ENCODE measurements at places on chromosomes 4 and X. TPM values are rescaled to one million over a fixed set of nuclear protein-coding genes. Genes with fewer than 3 reads are reported as not detected.
A peak's percentile ranks its signal among the peaks of the same experiment; 100 is the strongest.

GRCh38 chr4:4321951-4322688 is 32.1 kb downstream of the ZBTB49 start:
- peak; percentile 32 for DNase-seq

GRCh38 chr4:24476282-24476681 is 108.1 kb downstream of the DHX15 start:
- no peak for DNase-seq

The NHS gene
- total RNA-seq, result 28.2 TPM

- DNase-seq, result no peak
Observed at GRCh38 chr4:13641084-13641483, 13.6 kb upstream of the BOD1L1 start.

The ZNF732 gene
- total RNA-seq, result 0.45 TPM

The MTCP1 gene
- 19.6 TPM for total RNA-seq

DNA sequence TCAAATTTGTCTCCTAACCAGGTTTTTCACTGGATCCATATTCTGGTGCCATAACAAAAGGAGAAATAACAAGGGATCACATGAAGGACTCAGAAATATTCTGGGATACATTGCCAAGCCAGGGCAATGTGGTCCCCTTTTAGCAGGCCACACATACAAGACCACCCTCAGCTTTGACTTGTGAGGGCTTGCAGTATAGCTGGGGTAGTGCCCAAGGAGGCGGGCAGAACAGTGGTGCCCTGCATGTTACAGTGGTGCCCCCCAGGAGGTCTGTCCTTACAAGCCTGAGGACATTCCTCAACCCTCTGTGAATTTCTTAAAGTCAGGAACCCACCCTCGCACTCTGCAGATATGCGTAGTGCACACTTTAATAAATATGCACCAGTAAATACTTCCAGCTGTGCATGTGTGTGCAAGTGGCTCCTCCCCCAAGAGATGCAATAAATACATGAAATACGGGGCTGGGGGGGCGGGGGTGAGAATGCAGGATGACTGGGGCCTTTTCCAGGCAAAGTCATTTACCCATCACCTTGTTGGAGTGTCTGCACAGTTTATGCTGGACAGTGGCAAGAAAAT is 34.4 kb upstream of the TBL1X start:
- DNase-seq, result no peak

The DCAF8L2 gene
- total RNA-seq, result not detected

The IQCM gene
- total RNA-seq, result not detected

DNA sequence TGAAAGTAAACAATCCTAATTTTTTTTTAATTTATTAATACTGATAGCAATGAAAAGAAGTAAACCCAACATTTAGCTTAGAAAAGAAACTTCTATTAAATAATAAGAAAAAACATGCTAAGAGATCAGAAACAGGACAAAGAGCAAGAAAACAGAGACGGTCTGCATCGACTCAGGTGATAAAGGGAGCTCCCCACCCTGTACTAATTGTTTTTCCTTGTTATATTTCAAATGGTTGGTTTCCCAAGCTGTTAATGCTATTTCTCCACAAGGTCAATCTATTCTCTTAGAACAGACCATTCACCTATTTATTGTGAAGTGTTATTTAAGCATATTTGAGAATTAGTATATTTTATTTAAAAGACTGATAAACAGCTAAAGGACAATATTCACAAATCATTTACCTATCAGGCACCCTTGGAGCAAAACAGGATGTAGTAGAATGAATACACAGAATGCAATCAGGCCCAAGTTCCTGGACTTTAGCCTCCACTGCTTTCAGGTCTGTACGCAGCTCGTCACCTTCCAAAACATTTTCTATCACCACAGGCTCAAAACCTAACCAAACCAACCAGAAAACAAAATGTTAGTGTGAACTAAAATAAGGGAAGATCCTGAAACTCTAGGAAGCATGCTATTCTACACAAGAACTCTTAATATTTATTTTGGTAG is 5.5 kb downstream of the SEPSECS start:
- DNase-seq, result no peak

The CFAP47 gene
- total RNA-seq, result not detected

DNA sequence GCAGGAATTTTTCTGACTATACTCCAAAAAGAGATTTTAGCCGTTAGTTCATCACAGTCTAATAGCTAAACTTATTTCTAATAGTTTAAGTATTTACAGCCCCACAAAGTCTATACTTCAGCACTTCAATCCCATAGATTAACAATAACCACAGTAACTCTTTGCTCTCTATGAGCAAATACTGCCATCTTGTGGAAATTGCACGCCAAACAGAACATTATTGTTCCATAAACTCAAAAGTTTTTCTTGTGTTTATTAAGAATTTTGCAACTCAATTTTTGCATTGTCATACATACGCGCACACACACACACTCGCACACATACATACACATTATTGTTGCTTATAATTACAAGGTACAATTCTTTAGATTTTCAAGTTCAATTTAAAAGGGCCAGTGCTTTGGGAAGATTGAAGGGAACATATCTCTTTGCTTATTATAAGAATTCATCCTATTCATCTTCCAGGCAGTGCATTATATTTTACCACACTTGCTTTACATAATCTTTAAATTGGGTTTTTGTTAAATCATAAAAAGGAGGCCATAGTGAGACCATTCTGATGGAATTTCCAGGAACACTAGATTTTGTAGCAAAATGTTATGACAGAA is 63.8 kb upstream of the ATOH1 start:
- no peak for DNase-seq

DNA sequence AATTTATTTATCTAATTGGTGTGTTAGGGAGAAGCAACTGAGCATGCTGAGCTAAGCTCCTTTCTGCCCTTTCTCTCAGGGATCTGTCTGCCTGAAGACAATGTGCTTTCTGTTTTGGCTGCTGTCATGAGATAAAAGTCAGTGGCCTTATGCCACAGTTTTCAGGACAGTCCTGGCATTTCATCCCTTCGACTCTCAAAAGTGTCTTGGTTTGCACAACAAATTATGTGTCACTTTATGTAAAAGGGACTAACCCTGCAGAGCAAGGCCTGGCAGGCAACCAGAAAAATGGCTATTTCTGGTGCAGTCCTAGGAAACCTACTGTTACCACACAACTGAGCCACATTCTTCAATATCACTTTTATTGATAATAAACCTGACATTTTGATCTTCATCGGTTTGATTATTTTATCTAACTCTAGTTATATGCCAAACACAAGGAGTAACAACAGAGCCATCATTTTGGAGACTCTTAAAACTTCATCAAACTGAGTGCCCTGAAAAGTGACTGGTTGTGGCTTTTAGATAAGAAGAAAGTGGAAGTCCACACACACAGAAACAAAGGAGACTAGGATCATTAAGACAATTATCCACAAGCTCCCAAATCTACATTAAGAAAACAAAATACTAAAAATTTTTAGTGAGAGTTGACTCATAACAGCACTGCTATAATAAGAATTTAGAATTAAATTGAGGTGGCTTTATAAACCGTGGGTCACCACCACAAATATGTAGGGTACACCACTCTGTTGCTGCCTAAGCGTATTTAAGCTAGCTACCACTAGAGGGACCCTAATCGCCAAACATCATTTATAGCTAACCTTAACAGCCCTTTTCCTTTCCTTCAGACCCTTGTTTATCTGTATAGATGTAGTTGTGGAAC is 95.9 kb upstream of the PTPN13 start:
- peak; percentile 42 for DNase-seq

The PDGFC gene
- total RNA-seq, result 51.5 TPM

GRCh38 chr4:182644683-182645050 is 272.5 kb downstream of the DCTD start:
- DNase-seq, result no peak

DNA sequence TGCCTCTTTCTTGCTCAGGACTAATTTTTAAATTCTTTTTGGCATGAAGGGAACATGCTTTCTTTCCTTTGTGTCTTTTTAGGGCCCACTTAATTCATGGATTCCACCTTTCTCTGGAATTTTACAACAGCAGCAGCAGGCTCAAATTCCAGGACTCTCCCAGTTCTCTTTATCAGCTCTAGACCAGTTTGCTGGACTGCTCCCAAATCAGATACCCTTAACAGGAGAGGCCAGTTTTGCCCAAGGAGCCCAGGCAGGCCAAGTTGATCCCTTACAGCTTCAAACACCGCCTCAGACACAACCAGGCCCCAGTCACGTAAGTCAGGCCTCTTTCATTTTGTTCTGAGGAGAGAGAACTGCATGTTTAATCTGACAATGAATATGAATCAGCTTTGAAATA is 2.3 kb downstream of the ODAM start:
- no peak for DNase-seq

DNA sequence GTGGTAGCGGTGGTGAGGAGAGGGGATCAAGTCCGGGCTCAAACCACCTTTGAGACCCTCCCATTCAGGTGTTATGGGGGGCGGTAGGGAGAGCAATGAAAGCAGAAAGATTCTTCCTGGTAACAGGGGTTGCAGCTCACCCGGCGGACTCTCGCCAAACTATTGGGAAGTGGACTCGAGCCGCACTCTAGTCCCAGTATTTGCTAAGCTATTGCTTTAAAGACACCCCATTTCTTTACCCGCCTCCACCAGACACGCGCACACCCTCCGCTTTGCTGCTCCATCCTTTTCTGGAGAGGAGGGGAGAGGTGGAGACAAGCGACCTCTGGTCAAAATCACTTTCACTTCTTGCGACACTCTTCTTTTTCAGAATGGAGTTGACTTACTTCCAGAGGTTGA is 625 bp upstream of the GABRA4 start:
- no peak for DNase-seq

DNA sequence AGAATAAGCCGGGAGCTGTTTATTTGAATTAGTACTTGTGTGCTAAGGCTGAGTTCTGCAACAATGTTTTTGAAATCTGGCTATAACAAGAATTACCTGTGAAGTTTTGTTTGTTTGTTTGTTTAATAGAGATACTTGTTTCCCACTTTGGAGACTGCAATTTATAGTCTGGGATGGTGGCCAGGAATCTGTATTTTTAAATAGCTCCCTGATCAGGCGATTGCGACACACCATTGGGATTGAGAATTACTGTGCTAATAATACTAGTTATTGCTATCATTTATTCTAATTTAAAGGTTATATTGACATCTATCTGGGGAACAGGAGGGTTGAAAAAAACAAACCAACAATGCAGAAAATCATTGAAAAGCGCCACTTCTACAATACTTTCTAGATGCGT is 951.6 kb upstream of the TENM3 start:
- no peak for DNase-seq

- no peak for DNase-seq
Observed at GRCh38 chr4:75786938-75787337, 62.6 kb downstream of the USO1 start.

DNA sequence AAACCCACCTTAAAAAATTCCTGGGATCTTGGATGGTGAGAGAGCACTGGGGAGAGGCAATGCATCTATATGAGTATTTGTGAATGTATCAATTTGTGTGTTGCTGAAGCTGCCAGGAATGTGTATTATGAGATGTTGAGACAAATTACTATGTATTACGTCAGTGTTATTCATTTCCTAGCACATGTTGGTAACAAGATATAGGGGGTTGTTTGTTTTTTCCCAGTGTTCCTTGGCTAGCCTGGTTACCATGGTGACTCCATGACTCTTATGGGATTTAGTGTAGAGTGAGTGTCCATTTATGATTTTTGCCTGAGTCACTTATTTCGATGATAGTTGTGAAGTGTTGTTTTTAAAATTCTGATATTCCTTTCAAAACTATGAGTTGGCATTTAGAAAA is 65.6 kb downstream of the RAB40A start:
- DNase-seq, result no peak

- DNase-seq, result no peak
Observed at GRCh38 chr4:184293552-184293951, 75.9 kb upstream of the ENPP6 start.

The CLGN gene
- 0.21 TPM for total RNA-seq

- DNase-seq, result no peak
Observed at GRCh38 chr4:52103319-52103718, 52.2 kb downstream of the SPATA18 start.

DNA sequence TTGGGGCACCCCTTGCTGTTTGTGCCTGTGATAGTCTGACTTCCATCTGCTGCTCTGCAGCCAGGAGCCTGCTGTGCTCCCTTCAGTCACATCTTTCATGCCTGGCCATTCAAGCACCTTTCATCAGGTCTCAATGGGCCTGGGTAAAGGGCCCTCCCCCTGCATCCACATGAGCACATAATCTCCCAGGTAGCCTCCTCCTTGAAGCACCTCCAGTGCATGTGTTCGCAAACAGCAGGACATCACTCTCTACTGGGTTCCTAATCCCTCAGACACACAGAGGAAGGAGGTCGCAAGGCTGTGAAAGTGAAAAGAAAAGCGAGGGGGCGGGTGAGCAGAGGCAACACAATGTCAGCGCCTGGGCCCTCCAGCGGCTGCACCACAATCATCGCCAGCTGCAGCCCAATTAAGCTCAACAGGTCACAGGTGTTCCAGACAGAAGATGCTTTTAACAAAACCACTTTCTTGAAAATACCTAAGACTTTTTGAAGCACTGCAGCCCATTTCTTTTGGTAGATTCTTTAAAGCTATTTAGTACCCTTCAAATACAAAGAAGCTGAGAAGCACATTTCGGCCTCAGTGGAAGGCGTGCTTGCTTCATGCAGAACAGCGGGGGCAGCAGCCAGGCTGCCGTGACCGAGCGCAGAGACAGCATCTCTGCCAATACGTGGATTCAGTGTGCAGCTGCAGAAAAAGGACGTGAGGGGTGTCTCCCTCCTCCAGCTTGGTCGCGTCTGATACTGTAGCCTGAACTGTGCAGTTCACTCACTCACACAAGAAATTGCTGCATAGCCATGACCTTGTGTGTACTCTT is 92.2 kb upstream of the SPRY1 start:
- DNase-seq, result no peak

DNA sequence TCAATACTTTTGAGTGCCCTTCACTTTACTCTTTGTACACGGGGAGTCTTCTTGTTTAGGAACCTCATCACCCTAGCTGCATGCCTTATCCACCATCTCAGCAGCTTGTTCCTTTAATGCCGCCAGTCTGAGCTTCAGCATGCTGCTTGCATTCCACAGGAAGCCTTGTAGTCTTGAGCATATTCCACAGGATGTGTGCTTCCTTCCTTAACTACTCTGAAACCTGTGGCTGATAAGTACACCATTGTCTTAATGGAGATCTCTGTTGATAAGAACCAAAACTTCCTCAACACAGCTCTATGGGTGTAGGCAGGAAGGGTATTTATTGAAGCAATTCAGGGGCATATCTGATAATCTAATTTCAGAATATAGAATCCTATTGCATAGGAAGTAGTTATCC is 24.4 kb upstream of the CCNI start:
- DNase-seq, result no peak

The HSPA4L gene
- 17.7 TPM for total RNA-seq

The ARX gene
- total RNA-seq, result not detected

The PITX2 gene
- total RNA-seq, result not detected

GRCh38 chrX:47311932-47312774 is 58.2 kb upstream of the ZNF157 start:
- no peak for DNase-seq

The HGFAC gene
- total RNA-seq, result 0.18 TPM

DNA sequence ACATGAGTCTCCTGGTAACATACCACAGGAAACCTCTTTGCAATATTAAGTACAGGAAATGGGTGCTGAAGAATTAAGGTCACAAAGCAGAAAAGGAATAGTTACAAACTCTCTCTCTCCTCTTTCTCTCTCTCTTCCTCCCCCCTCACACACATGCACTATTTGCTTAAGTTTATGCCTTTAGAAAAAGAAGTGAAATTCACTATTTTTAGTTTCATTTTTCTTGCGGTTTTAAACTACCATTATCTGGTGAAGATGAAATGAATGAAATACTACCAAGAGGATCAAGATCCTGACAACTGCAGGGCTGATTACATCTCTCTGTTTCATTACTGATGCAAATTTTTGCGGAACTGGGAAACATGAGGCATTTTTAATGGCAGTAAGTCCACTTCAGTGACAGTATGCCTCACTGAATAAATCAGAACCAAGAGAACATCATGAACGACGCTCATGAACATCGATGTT is 64.3 kb upstream of the FTHL17 start:
- no peak for DNase-seq
